Psoas muscle (tissue), 8 donors: ENCODE measurements at places on chromosomes 2 and 18. TPM values are rescaled to one million over a fixed set of nuclear protein-coding genes. Genes with fewer than 3 reads are reported as not detected.

- no peaks in the 10 kb centered on the region for H3K36me3 ChIP-seq
- no peaks in the 10 kb centered on the region for H3K27me3 ChIP-seq
These were observed 13.6 kb upstream of the NFU1 start for GRCh38 chr2:69450735-69451416.

GRCh38 chr2:202327858-202328257, 48.3 kb upstream of the BMPR2 start:
- H3K27me3 ChIP-seq, result no peaks in the 10 kb centered on the region
- H3K4me3 ChIP-seq, result no peak overlapping the region
- no peaks in the 10 kb centered on the region for H3K4me1 ChIP-seq
- no peak for DNase-seq

GRCh38 chr2:66441581-66442320, 6.8 kb downstream of the MEIS1 start:
- no peak overlapping the region for H3K4me3 ChIP-seq
- no peaks in the 10 kb centered on the region for H3K27me3 ChIP-seq
- H3K36me3 ChIP-seq, result no peaks in the 10 kb centered on the region
- DNase-seq, result no peak
- no peaks in the 10 kb centered on the region for H3K4me1 ChIP-seq
- H3K27ac ChIP-seq, result no peak overlapping the region

DNA sequence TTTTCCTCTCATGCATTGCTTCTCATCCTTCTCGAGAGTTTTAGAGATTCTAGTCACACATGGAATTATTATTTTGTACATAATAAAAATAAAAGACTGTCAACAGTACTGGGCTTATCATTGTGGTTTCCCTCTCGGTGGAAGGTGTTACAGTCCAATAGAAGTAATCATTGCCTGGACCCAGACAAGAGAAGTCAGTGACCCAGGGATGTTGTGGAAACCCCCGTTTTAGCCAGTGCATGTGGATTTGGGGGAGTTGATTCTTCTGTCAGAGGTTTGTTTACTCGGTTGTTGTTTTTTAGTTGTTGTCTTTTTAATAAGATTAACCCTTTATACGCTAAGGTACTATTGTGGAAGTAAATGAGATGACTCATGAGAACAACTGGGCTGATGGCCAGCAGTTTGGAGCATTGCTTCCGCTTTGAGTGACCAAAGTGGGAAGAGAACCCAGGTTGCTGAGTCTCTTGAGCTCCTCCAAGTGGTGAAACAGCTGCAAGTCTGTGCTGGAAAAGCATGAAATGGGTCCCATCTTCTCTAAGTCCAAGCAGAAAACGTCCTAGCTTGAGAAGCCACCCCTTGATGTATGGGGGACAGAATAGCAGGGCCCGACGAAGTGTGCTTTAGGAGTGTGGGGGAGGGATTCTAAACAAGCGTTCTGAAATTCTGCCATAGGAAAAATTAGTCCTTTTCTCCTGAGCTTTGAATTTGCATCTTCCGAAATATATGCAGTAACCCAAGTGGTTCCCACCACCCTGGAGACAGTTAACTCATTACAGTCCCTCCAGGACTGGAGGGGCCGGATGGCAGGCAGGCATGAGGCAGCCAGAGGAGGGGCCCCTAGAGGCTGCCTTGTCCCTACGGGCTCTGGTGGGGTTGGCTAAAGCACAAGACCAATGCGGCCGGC, 61.8 kb upstream of the GPR45 start:
- H3K27me3 ChIP-seq, result peaks cover 32% of the 10 kb centered on the region
- H3K27ac ChIP-seq, result no peak overlapping the region
- no peaks in the 10 kb centered on the region for H3K36me3 ChIP-seq
- peak; percentile 15 for DNase-seq
- H3K4me3 ChIP-seq, result no peak overlapping the region

GRCh38 chr18:63575681-63576080, 11.5 kb upstream of the SERPINB13 start:
- H3K4me1 ChIP-seq, result no peaks in the 10 kb centered on the region
- H3K27me3 ChIP-seq, result peaks cover 4% of the 10 kb centered on the region
- no peaks in the 10 kb centered on the region for H3K36me3 ChIP-seq
- no peak for DNase-seq

NPHP1 gene
- total RNA-seq, result 14.6 TPM

GPR35 gene
- total RNA-seq, result 0.92 TPM

DNA sequence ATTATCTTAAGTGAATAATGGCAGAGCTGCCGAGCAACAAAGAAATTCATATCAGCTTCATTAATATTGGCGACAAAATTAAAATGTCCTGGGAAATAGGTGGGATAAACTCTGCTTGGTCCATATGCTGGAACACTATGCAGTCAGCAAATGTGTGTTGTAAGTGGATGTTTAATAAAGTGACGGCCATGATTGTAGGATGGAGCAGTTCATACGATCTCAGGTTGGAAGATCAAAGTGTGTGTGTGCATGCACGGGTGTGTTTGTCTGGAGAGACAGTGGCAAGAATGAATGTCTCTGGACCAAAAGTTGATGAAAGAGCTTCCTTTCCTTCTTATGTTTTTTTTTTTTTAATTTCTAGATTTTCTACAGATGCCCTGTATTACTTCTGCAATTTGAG, 14.8 kb downstream of the TWIST2 start:
- H3K36me3 ChIP-seq, result no peaks in the 10 kb centered on the region
- no peak overlapping the region for H3K27ac ChIP-seq
- no peaks in the 10 kb centered on the region for H3K4me1 ChIP-seq

GRCh38 chr2:207141386-207141785, 24.4 kb downstream of the KLF7 start:
- H3K27ac ChIP-seq, result peak overlapping the region; percentile 60
- no peak overlapping the region for H3K4me3 ChIP-seq
- peaks cover 37% of the 10 kb centered on the region for H3K4me1 ChIP-seq
- DNase-seq, result no peak
- H3K36me3 ChIP-seq, result no peaks in the 10 kb centered on the region
- no peaks in the 10 kb centered on the region for H3K27me3 ChIP-seq

TMEFF2 gene
- not detected for total RNA-seq

DNA sequence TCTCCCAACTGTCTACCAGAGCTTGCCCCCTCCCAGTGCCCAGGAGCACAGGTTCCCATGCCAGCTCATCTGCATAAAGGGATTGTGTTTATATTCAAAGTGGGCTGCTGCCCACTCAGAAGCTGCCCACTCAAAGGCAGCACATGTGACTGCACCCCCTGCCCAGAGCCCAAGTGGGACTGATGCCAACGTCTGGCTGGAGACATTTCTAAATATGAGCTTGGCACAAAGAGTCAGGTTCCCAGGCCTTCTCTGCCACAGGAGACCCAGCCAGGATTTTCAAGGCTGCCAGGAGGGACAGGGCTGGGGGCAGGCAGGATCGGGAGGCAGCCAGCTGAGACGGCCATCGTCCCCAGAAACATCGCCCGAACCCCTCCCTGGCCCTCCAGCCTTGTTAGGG, 67.1 kb downstream of the ZBTB7C start:
- no peaks in the 10 kb centered on the region for H3K4me1 ChIP-seq
- H3K27me3 ChIP-seq, result no peaks in the 10 kb centered on the region
- H3K36me3 ChIP-seq, result no peaks in the 10 kb centered on the region
- DNase-seq, result no peak
- H3K27ac ChIP-seq, result no peak overlapping the region

C2orf72 gene
- 0.12 TPM for total RNA-seq

STEAP3 gene
- total RNA-seq, result 28.2 TPM

INO80B gene
- 39.0 TPM for total RNA-seq

DNA sequence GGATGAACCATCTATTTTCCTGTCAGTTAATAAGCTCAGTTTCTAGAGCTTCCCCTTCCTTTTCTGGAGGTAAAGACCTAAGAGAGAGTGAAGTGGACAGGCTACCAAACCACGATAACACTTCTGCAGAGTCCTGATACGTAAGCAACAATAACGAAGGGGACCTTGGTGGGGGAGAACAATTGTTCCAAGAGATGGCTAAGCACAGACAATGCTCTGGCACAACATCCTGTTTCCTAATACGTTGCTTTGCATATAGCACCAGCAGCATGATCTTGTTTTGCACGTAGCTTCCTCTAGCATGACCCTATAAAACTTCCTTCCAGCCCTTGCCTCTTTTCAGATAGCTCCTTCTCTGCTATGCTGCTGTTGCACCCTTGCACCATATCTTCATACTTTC, 247.3 kb downstream of the RAD51AP2 start:
- H3K4me3 ChIP-seq, result no peak overlapping the region
- no peaks in the 10 kb centered on the region for H3K4me1 ChIP-seq
- H3K27me3 ChIP-seq, result no peaks in the 10 kb centered on the region
- H3K27ac ChIP-seq, result no peak overlapping the region
- DNase-seq, result no peak

GRCh38 chr2:45691171-45691999, 39.9 kb downstream of the PRKCE start:
- DNase-seq, result peak; percentile 66
- peaks cover 34% of the 10 kb centered on the region for H3K4me1 ChIP-seq
- H3K27ac ChIP-seq, result peak overlapping the region; percentile 90
- H3K4me3 ChIP-seq, result peak overlapping the region; percentile 20

DCDC2C gene
- total RNA-seq, result not detected

DNA sequence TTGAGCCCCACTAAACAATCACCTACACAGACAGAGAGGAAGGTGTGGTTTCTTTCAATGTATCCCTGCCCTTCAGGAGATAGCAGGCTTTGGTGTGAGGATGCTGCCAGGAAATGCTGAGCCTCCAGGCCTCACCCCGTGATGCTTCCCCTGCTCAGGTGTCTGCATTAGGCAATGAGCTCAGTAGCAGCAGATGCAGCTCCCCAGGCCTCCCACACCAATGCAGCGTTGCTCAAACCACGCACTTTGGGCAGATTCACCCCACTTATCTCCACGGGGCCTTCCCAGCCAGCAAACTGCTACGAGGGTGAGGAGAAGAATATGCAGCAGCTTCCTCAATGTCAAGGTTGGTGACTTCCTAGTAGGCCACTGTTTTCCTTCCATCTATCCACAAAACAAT, 229.3 kb upstream of the PXDN start:
- no peak for DNase-seq
- no peak overlapping the region for H3K4me3 ChIP-seq
- H3K27me3 ChIP-seq, result no peaks in the 10 kb centered on the region
- no peaks in the 10 kb centered on the region for H3K4me1 ChIP-seq
- H3K36me3 ChIP-seq, result no peaks in the 10 kb centered on the region

- no peaks in the 10 kb centered on the region for H3K4me1 ChIP-seq
- H3K27me3 ChIP-seq, result peaks cover 3% of the 10 kb centered on the region
- H3K4me3 ChIP-seq, result no peak overlapping the region
- H3K36me3 ChIP-seq, result no peaks in the 10 kb centered on the region
- no peak overlapping the region for H3K27ac ChIP-seq
These were observed 54.9 kb downstream of the LIPG start for GRCh38 chr18:49616618-49617328.

GRCh38 chr18:23422751-23423418, 30.2 kb upstream of the RIOK3 start:
- peaks cover 4% of the 10 kb centered on the region for H3K4me1 ChIP-seq
- no peak overlapping the region for H3K4me3 ChIP-seq
- DNase-seq, result peak; percentile 77
- no peaks in the 10 kb centered on the region for H3K27me3 ChIP-seq
- H3K36me3 ChIP-seq, result no peaks in the 10 kb centered on the region

GRCh38 chr2:233034091-233034882, 1.8 kb downstream of the NEU2 start:
- no peaks in the 10 kb centered on the region for H3K36me3 ChIP-seq
- H3K27ac ChIP-seq, result no peak overlapping the region
- H3K4me1 ChIP-seq, result no peaks in the 10 kb centered on the region
- no peaks in the 10 kb centered on the region for H3K27me3 ChIP-seq
- H3K4me3 ChIP-seq, result no peak overlapping the region

DNA sequence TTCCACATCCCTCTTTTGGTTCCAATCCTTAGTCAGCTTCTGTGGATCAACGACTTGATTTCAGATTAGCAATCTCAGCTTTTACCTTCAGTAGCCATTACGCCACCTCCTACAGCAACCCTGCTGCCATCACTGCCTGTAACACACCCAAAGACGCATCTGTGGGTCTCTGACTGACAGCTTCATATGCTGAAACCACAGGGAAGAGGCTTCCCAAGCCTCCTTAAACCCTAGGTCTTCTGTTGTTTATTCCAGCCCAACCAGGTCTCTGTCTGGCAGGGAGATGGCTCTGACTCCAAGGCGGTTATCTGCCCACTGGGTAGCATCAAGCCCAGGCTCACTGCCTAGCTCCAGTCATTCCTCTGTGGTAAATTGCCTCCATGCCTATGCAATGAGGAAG, 28.6 kb upstream of the TRIB2 start:
- no peak overlapping the region for H3K27ac ChIP-seq
- H3K36me3 ChIP-seq, result no peaks in the 10 kb centered on the region
- H3K27me3 ChIP-seq, result no peaks in the 10 kb centered on the region
- DNase-seq, result no peak
- no peak overlapping the region for H3K4me3 ChIP-seq
- H3K4me1 ChIP-seq, result peaks cover 4% of the 10 kb centered on the region

- DNase-seq, result no peak
- H3K36me3 ChIP-seq, result no peaks in the 10 kb centered on the region
- no peak overlapping the region for H3K27ac ChIP-seq
- H3K27me3 ChIP-seq, result no peaks in the 10 kb centered on the region
These were observed 32.1 kb downstream of the GDF7 start for GRCh38 chr2:20698916-20699613.

RNF152 gene
- 3.9 TPM for total RNA-seq

DNA sequence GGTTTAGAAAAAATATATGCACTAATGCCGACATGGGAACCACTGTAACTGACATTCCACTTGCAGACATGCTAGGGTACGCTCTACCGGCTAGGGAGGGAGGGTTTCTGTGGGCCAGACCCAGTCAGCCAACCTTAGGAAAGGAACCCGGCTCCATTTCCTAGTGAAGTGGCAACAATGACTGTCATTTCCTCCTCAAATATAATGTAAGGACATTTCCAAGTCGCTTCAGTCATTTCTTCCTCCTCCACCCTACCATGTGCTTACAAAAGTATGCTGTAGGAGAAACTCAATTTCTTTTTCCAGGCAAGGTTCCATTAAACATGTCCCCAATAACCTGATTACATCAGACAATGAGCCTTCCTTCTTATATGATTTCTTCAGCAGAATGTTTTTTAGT, 64.3 kb upstream of the PSMD14 start:
- no peak overlapping the region for H3K4me3 ChIP-seq
- H3K27me3 ChIP-seq, result peaks cover 4% of the 10 kb centered on the region
- H3K27ac ChIP-seq, result no peak overlapping the region
- no peaks in the 10 kb centered on the region for H3K36me3 ChIP-seq
- H3K4me1 ChIP-seq, result no peaks in the 10 kb centered on the region

GRCh38 chr2:9565436-9566153, 10.0 kb upstream of the ADAM17 start:
- peaks cover 8% of the 10 kb centered on the region for H3K4me1 ChIP-seq
- peaks cover 7% of the 10 kb centered on the region for H3K36me3 ChIP-seq
- H3K27me3 ChIP-seq, result no peaks in the 10 kb centered on the region
- H3K27ac ChIP-seq, result peak overlapping the region; percentile 86

MAP3K20 gene
- 494 TPM for total RNA-seq

DNA sequence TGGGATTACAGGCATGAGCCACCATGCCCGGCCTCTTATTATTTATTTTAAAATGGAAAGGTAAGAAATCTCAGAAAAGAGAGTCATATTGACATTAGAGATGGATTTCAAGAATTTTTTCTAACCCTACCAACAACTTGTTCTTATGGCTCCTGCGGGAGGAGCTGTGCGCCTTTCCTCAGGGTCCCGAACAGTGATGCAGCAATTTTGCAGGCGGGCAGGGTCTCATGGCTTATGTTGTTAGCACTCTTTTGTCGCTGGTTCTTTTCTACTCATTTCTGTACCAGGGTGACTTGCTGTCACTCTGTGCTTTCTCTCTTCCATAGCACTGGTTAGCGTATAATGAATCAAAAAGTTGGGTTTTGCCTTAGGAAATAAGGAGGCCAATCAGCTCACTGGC, 148.8 kb upstream of the DLGAP1 start:
- no peak for DNase-seq
- H3K4me3 ChIP-seq, result no peak overlapping the region
- no peaks in the 10 kb centered on the region for H3K36me3 ChIP-seq
- no peak overlapping the region for H3K27ac ChIP-seq
- no peaks in the 10 kb centered on the region for H3K27me3 ChIP-seq
- H3K4me1 ChIP-seq, result no peaks in the 10 kb centered on the region

- H3K27ac ChIP-seq, result no peak overlapping the region
- no peaks in the 10 kb centered on the region for H3K4me1 ChIP-seq
- no peak overlapping the region for H3K4me3 ChIP-seq
These were observed 376.5 kb upstream of the ACVR2A start for GRCh38 chr2:147468349-147468748.
